ENCODE measurements at places on chromosomes 7 and 10.
A peak's percentile ranks its signal among the peaks of the same experiment; 100 is the strongest.

GRCh38 chr10:119026301-119027110, 3.0 kb upstream of the NANOS1 start:
- DNase-seq: no peak

- no peak for DNase-seq
These were observed 147.4 kb upstream of the PRSS58 start for GRCh38 chr7:142405122-142405765.

DNA sequence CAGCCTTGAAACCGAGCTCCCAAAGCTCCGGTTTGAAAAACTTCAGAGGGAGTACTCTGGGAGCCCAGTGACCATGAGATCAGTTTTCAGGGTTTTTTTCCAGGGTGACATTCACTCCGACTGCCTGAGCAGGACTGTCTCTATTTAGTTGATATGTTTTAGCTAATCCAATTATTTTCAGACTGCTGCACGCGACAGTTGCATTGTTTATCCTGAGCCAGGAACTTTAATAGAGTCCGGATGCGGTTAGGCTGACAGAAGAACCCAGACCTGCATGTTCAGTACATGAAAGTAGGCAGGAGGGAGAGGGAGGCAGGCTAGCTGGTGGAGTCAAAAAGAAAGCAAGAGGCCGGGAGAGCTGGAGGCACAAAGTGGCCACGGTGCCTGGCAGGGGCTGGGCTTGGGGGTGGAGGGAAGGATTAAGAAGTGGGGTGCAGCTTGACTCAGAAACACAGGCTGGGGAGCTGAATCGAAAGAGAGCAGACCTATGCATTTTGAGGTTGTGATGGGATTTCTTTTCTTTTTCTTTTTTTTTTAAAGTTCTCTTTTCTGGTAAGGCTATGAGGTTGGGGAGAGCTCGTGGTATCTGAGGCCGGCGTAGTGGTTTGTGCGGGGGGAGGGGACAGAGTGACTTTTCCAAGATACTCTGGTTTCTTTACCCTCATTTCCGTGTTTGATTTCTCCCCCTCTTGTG, 5.7 kb downstream of the GATA3 start:
- DNase-seq: no peak

DNA sequence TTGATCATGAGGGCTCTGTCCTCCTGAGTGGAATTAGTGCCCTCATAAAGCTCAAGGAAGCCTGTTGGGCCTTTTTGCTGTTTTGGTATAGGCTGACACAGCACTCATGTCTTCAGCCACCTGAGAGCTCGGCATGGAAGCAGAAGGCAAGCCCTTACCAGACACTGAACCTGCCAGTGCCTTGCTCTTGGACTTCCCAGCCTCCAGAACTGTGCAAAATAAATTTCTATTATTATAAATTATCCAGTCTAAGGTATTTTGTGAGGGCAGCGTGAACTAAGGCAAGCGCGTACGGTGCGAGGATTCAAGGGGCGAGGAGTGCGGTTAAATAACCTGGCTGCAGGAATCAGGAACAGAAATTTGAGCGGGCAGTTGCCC, 281.5 kb upstream of the LYZL1 start:
- DNase-seq: no peak

- no peak for DNase-seq
These were observed 69.3 kb downstream of the MTERF1 start for GRCh38 chr7:91811236-91811635.

DNA sequence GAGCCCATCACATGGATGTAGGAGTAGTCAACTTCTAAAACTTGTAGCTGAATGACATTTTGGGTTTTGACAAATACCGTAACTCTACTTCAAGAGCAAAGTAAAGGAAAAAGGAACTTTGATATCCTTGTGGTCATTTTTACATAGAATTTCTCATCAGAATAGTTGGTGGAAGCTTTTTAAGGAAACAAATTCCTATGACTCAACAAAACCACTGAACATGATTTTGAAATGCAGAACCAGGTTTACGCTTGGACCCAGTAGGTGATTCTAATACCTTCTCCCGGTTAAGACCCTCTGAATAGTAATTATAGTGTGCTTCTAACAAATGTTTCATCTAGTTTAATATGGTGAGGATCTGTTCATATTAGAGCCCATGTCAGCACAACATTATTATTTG, 307.8 kb downstream of the GPR37 start:
- DNase-seq: peak; percentile 50

DNA sequence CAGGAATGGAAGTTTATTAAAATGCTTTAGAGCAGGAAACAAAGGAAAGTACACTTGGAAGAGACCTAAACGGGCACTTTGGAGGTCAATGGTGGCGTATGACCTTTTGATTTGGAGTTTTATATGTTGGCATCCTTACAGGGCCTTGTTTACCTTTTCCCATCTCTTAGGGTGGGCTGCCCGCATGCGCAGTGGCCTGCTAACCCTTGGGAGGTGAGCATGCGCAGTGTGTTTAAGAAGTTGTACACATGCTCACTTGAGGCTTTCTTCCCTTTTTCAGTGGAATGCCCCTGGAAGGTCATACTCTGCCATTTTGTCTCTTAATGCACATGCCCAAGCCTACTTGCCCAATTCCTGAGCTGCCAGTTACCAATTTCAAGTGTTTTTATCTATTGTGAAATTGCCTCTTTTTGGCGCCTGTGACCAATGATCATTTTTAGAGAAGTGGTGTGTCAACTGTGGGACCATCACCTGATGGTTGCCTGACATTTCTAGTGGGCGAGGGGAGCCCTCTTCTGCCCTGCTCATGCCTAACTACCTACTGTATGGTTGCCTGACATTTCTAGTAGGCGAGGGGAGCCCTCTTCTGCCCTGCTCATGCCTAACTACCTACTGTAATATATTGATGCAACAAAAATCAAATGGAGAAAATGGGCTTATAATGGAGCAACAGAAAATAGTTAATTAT, 138.0 kb downstream of the PPP1R9A start:
- DNase-seq: peak; percentile 35
